ENCODE measurements at places on chromosomes 13 and 19.

- no peaks in the 10 kb centered on the region for H3K27me3 ChIP-seq
- H3K36me3 ChIP-seq = no peaks in the 10 kb centered on the region
- no peak for DNase-seq
- no peak overlapping the region for H3K4me3 ChIP-seq
- H3K27ac ChIP-seq = no peak overlapping the region
- peaks cover 26% of the 10 kb centered on the region for H3K4me1 ChIP-seq
These were observed 6.5 kb upstream of the LTBP4 start for GRCh38 chr19:40594657-40595091.

DNA sequence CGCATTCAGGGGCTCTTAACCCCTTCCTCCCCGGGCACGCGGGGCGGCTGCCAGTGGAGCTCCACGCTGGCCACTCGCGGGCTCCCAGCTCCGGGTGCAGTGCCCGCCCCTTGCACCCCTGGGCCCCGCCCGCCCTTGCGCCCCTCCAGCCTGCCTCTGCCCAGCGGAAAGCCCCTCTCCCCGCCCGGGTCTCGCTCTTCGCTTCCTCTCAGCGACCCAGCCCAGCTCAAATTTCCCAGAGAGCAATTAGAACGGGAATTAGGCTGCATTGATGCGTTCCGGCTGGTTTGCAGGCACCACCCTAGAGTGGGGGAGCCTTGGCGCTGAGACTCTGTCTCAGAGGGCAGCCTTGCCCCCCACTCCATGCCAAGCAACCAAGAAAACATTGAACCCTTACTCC lies 1.8 kb upstream of the GSX1 start:
- H3K27ac ChIP-seq = no peak overlapping the region
- H3K36me3 ChIP-seq = no peaks in the 10 kb centered on the region
- H3K4me3 ChIP-seq = peak overlapping the region; percentile 51
- H3K4me1 ChIP-seq = peaks cover 5% of the 10 kb centered on the region
- H3K27me3 ChIP-seq = peaks cover 37% of the 10 kb centered on the region
- no peak for DNase-seq

GRCh38 chr13:99658261-99658991 lies 157.2 kb downstream of the TM9SF2 start:
- H3K27ac ChIP-seq = peak overlapping the region; percentile 87
- DNase-seq = peak; percentile 66
- H3K27me3 ChIP-seq = no peaks in the 10 kb centered on the region
- no peaks in the 10 kb centered on the region for H3K36me3 ChIP-seq
- peak overlapping the region; percentile 42 for H3K4me3 ChIP-seq
- H3K4me1 ChIP-seq = peaks cover 5% of the 10 kb centered on the region

DNA sequence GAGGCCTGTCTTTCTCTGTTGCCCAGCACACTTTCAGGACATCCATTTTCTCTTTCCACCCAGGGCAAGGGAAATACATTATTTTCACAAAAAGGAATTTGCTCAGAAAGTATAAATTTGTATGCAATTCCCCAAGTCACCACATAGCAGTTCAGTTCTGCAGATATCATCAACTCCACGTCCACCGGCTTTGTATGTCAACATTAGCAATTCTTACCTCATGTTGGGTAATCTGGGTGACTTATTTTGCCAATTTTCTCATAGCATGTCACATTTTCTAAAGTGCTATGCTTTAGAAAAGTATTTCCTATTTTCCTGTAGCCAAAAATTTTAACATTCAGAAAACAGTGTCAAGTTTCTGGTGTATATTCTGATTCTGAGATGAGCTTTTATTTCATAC lies 501.8 kb downstream of the EFNB2 start:
- DNase-seq = no peak
- H3K4me3 ChIP-seq = no peak overlapping the region
- H3K36me3 ChIP-seq = no peaks in the 10 kb centered on the region
- H3K4me1 ChIP-seq = no peaks in the 10 kb centered on the region
- no peaks in the 10 kb centered on the region for H3K27me3 ChIP-seq
- no peak overlapping the region for H3K27ac ChIP-seq

GRCh38 chr19:40398417-40399131 lies 8.6 kb upstream of the HIPK4 start:
- peaks cover 4% of the 10 kb centered on the region for H3K4me1 ChIP-seq
- no peak overlapping the region for H3K4me3 ChIP-seq
- DNase-seq = no peak
- H3K27ac ChIP-seq = no peak overlapping the region
- H3K27me3 ChIP-seq = no peaks in the 10 kb centered on the region

- no peaks in the 10 kb centered on the region for H3K4me1 ChIP-seq
- H3K27ac ChIP-seq = no peak overlapping the region
- H3K36me3 ChIP-seq = no peaks in the 10 kb centered on the region
These were observed 22.4 kb downstream of the FGF21 start for GRCh38 chr19:48777720-48778119.

- H3K4me1 ChIP-seq = no peaks in the 10 kb centered on the region
- no peak for DNase-seq
- H3K36me3 ChIP-seq = no peaks in the 10 kb centered on the region
- H3K27me3 ChIP-seq = no peaks in the 10 kb centered on the region
These were observed 4.9 kb upstream of the OR7A17 start for GRCh38 chr19:14890643-14891379.

DNA sequence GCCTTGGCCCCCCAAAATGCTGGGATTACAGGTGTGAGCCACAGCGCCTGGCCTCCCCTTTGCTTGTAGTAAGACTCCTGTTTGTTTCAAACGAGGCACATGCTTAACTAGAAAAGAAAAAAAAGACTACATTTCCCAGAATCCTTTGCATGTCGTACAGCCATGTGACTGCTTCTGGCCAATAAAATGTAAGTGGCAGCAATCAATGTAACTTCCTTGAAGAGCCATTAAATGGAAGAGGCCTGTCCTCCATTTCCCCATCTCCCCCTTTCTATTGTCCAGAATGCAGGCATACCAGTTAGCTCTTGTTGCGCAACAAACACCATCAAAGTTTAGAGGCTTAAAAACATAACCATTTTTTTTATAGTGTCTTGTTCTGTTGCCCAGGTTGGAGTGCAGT lies 10.4 kb upstream of the GPR32 start:
- no peaks in the 10 kb centered on the region for H3K4me1 ChIP-seq
- H3K27me3 ChIP-seq = no peaks in the 10 kb centered on the region
- no peaks in the 10 kb centered on the region for H3K36me3 ChIP-seq
- no peak for DNase-seq
